ENCODE measurements at places on chromosomes 12 and 14.

GRCh38 chr12:14362352-14362751, 3.1 kb upstream of the ATF7IP start:
- no peak for DNase-seq

- no peak for DNase-seq
Observed at GRCh38 chr14:55547650-55548315, 32.2 kb upstream of the KTN1 start.

GRCh38 chr14:41144370-41144769, 462.3 kb upstream of the LRFN5 start:
- DNase-seq, result no peak

DNA sequence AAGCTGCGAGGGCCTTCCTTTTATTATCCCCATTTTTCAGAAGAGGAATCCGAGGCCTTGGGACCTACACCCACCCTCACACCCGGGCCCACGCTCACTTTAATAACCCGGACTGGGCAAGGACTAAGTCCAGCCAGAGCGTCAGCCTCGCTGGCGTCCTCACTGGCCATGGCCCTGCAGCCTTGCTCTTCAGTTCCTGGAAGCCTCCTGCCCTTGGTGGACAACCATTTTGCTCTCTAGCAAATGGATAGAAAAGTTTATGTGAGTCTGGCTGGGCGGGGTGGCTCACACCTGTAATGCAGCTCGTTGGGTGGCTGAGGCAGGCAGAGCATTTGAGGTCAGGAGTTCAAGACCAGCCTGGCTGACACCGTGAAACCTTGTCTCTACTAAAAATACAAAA, 9.8 kb downstream of the RTL1 start:
- DNase-seq, result no peak

GRCh38 chr14:74035556-74035955, 16.4 kb downstream of the BBOF1 start:
- no peak for DNase-seq

- DNase-seq, result no peak
Observed at GRCh38 chr12:101963697-101964096, 86.3 kb downstream of the DRAM1 start.

GRCh38 chr14:100317912-100318808, 5.0 kb upstream of the SLC25A47 start:
- peak; percentile 8 for DNase-seq

- DNase-seq, result no peak
Observed at GRCh38 chr12:117400912-117401311, 39.5 kb upstream of the NOS1 start.

DNA sequence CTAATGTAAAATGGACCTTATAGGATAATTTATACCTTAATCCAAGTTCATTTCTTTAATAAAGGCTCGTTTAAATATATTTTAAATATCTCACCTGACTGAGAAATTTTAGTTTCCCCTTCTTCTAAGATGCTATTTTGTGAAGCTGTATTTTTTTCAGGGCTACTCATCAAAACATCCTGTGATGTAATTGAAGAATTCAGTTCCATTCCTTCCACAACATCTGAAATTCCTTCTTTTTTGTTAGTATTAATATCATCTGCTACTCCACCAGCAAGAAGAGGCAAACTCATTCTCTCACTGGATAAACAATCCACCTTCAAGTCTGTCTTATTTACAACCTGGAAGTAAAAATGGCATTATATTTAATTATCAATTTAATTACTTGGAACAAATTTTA, 22.5 kb downstream of the LGALS3 start:
- DNase-seq, result no peak

GRCh38 chr12:123073962-123074801, 76.7 kb downstream of the PITPNM2 start:
- DNase-seq, result no peak
